ENCODE measurements at places on chromosomes 3 and 15.

DNA sequence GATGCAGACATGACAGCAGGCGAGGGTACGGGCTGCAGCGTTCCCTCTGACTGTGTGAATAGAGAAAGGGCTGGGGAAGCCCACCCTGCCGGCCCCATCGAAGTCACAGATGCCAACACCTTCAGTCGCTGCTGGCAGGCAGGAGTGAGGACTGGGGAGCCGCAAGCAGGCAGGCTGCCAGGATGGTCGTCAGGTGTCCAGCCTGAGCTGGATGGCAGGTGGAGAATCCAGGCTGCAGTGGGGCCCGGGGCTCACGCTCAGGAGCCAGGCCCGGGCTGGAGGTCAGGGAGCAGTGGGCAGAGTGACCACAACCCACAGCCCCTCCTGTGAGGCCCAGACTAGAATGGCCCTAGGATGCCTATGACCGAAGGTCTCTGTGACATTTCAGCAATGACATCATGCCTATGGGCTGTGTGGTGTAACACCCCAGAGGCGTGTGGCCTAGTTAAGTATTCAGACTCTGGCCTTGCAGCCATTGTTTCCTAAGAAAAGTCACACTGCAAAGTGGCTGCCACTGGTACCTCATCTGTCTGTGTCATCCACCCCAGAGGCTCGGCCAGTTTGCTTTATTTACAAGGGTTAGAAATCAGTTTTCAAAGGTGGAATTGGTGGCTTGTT is 15.7 kb downstream of the PRR23E start:
- no peaks in the 10 kb centered on the region for H3K36me3 ChIP-seq
- H3K27me3 ChIP-seq: no peaks in the 10 kb centered on the region
- H3K4me3 ChIP-seq: no peak overlapping the region
- no peak for DNase-seq
- no peaks in the 10 kb centered on the region for H3K4me1 ChIP-seq

DNA sequence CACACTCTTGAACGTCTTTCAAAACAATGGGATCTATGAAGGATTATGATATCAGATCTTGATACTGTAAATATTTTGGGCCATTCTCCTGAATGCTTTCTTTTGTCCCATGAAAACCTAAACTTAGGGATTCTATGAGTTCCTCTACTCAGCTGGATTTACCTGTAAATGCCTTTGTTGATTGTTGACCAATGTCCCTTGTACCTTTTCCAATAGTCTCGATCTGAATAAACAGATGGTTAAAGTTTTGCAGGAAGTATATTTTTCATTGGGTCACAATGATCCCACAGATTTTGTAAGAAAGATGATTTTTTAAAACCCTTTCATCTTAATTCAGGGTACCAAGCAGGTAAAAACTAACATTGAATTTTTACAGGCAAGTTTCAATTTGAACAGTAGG is 634.1 kb downstream of the FHIT start:
- DNase-seq: no peak
- H3K27ac ChIP-seq: no peak overlapping the region
- H3K4me3 ChIP-seq: no peak overlapping the region

DNA sequence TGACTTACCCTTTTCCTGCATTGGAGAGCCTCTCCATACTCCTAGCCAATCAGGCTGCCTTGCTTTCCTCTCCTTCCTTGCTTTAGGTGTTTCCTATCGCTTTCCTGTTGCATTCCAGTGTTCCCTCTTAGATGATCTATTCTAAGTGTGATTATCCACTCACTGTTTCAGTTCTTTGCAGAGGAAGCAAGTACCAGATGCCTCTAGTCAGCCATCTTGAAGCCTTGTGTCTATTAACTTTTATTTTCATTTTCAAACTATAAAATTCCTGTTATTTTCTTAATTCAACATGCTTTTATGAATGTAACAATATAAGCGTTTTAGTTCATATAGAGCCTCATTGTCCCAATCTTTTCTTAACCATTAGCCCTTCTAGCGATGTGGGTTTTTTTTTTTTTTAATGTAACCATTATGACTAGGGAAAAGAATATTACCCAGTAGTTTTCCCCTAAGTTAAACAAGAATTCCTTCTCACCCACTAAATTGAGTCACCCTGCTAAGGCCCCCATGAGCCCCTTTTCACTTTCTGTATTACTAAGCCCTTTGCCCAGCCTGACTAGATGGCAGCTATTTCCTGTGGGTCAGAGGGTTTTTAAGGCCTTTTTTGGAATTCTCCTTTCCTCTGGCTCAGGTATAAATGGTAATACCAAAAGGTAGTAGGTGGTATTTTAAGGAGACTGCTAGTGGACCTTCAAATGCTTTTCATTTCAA is 229.4 kb upstream of the CTNNB1 start:
- H3K4me1 ChIP-seq: peaks cover 27% of the 10 kb centered on the region
- no peaks in the 10 kb centered on the region for H3K36me3 ChIP-seq
- H3K27ac ChIP-seq: no peak overlapping the region
- DNase-seq: no peak

DNA sequence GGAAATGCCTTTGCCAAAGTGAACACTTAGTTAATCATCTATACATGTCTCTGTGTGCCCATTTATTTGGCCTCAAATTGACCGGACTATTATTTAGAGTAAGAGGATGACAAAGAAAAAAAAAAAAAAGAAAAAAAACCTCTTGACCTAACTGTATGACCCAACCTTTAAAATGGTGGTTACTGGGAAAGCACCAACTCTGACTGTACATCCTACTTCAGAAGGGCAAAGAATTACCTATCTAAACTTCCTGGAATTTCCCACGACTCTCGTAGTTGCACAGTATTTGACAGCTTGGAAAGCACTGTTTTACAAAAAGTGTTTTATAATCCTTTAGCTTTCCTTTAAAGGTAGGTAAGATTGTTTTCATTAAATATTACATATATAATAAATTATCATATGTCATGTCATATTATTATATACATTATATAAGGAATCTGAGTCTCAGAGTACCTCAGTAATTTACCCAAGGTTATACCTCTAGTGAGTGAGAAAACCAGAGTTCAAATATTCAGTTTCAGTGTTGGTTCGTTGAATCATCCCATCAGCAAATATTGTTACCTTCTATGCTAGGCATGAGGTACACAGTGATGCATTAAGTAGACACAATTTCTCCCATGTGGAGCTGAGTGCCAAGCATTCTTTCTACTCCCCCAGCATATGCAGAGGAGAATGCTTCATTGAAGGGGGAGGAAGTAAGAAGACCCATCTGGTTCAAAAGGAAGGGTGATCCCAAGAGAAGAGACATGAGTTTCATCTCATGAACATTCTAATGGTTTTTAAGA is 5.0 kb downstream of the BCL2A1 start:
- H3K4me3 ChIP-seq: no peak overlapping the region
- H3K4me1 ChIP-seq: no peaks in the 10 kb centered on the region
- peak overlapping the region; percentile 48 for H3K27ac ChIP-seq
- no peaks in the 10 kb centered on the region for H3K36me3 ChIP-seq
- H3K27me3 ChIP-seq: no peaks in the 10 kb centered on the region
- DNase-seq: no peak

DNA sequence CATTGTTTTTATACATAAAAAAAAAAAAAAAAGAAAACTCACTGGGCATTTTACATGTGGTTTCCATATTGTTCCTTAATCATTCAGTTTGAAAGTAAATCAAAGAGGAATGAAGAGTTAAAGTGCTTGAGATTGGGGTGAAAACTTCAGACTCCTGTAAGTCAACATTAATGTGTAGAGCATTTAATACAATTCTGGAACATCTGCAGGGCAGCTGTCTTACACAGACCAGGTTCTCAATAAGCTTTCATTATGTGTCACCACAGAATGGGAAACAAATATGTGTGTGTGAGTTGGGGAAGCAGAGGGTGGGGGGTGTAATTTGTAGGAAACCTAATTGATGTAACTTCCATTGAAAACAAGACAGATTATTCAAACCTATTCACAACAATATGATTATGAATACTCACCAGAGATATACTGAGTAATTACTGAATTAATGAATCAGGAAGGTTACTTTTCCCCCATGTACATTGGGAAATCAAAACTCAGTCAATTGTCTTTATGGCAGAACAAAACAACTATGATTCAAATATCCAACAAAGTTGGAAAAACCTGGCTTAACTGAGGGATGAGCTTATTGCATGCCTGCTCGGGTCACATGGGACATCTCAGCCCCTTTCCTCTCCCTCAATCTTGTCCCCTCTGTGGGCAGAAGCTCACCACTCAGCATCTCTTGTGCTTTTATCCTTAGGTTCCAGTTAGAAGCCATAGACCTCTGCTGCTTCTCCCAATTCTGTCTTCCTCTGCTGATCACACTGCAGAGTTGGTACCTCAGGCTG is 281.2 kb upstream of the THBS1 start:
- H3K4me3 ChIP-seq: no peak overlapping the region
- no peaks in the 10 kb centered on the region for H3K4me1 ChIP-seq
- no peaks in the 10 kb centered on the region for H3K36me3 ChIP-seq
- no peak overlapping the region for H3K27ac ChIP-seq

- H3K36me3 ChIP-seq: no peaks in the 10 kb centered on the region
- no peaks in the 10 kb centered on the region for H3K27me3 ChIP-seq
- no peak overlapping the region for H3K27ac ChIP-seq
These were observed 6.3 kb downstream of the EFCAB12 start for GRCh38 chr3:129421988-129422745.
